HT-29 (cell line): ENCODE measurements at places on chromosomes 4 and X. TPM values are rescaled to one million over a fixed set of nuclear protein-coding genes. Genes with fewer than 3 reads are reported as not detected.

Gene EREG
- total RNA-seq = 67.4 and 74.0 TPM in 2 replicates

DNA sequence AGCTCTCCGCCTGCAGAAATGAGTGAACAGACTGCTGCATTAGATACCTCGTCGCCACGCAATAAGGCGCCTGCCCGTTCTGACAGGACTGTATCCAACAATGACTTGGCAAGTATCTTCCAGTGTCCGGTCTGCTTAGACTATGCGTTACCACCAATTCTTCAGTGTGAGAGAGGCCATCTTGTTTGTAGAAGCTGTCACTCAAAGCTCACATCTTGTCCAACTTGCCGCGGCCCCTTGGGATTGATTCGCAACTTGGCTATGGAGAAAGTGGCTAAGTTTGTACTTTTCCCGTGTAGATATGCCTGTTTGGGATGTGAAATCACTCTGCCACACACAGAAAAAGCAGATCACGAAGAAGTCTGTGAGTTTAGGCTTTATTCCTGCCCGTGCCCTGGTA, 172.0 kb upstream of the MAGEB16 start:
- DNase-seq = no peak

- no peak for DNase-seq
Observed at GRCh38 chr4:139243448-139244365, 36.3 kb downstream of the MGARP start.

- DNase-seq = peak; percentile 35
Observed at GRCh38 chrX:82627568-82627967, 880.5 kb upstream of the POU3F4 start.

GRCh38 chr4:5638316-5638715, 70.0 kb downstream of the EVC2 start:
- no peak for DNase-seq

DNA sequence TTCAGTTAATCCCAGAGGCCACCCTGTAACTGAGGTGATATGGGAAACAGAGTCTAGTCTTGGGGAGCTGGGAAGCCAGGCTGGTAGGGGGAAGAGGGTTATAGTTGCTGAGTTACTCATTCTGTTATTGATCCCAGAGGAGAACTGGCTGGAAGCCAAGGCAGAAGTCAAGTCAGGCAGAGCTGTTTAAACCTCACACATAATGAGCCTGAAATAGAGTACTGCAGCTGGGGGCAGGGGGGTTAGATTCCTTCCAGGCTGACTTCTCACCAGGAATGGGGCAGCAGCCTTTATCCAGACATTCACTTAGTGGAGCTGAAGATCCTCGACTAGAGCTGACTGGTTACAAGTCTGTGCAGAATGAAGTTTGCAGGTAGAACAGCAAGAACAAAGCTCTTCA, 144.9 kb downstream of the C4orf33 start:
- peak; percentile 19 for DNase-seq

GRCh38 chr4:73762409-73762808, 22.0 kb downstream of the CXCL8 start:
- no peak for DNase-seq

DNA sequence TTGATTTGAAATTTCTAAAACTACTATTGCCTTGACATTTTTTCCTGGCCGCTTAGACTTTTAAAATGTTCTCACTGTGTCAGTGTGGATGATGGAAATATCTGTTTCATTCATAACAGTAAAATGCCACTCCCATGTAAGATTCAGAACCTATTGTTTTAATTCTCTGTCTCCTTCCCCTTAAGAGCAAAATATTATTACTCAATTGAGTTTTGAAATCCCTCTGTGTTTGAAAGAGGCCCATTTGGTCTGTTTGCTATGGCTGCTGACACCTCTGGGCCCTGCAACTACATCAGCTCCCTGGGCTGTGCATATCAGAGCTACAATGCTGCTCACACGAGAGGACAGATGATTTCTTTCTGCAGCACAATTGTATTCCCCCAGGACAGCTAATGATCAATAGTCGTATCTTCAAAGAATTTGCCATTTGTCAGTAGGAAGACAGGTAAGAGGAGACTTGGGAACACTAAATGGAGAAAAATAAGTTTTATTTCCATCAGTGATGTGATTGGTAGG, 388.0 kb upstream of the GALNT7 start:
- DNase-seq = no peak

Gene GC
- not detected in 2 replicates for total RNA-seq

Gene MAMLD1
- total RNA-seq = 0.08 and 0.15 TPM in 2 replicates

GRCh38 chr4:102076622-102077021, 268.7 kb downstream of the SLC39A8 start:
- DNase-seq = no peak

Gene IL2RG
- total RNA-seq = 0.08 TPM in 1 of 2 replicates, not detected in the other

DNA sequence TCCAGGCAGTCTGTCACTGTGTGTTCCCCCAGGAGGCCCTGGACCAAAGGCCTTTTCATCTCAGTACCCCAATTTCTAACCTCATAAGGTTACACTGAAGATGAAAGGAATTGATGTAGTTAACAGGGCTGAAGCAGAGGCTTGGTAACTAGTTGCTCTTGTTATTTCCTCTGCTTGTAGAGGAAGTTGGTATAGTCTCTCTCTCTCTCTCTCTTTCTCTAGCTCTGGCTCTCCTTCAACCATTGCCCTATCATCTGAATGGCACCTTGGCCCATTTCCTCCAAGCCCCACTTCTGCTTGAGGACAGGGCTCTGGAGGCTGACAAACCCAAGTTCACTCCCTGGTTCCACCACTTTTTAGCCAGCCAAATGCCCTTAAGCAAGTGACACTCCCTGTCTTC, 96.1 kb downstream of the MAMLD1 start:
- no peak for DNase-seq

DNA sequence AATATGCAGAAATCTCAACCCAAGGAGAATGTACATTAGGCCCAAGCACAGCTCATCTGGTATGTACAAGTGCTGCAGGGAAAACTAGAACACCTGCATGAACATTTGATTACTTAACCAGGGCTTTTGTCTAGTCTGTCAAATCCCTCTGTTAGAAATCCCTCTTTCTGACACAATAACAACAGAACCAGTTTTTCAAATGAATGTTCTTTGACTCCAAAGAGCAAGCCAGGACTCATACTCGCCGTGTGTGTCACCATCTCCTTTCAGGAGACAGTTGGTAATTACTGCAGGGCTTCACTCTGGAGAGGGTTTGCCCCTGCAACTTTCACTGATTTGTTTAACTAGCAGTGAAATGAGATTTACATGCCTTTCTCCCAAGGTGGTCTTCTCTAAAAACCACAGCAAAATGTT, 143.0 kb upstream of the FAM241A start:
- DNase-seq = no peak
